Inflammatory macrophage (primary cell): ENCODE measurements at places on chromosomes 16 and 17.

DNA sequence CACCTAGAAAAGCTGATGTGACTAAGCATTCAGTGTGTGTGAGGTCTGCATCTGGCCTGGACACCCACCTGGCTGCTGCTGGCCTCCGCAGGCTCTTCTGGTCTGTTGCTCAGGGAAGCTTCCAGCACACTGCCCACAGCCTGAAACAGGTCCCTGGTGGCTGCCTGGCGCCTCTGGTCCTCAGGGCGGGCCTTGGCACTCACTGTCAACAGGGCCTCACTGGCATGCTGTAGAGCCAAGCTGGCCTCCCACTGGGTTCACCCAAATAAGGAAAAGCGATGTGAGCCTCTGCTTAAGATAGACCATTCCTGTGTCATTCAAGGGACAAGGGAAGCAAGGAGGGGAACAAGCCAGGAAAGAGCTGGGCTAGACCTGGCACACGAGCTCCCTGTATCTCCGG, 70.6 kb upstream of the BCO1 start:
- DNase-seq, result no peak

DNA sequence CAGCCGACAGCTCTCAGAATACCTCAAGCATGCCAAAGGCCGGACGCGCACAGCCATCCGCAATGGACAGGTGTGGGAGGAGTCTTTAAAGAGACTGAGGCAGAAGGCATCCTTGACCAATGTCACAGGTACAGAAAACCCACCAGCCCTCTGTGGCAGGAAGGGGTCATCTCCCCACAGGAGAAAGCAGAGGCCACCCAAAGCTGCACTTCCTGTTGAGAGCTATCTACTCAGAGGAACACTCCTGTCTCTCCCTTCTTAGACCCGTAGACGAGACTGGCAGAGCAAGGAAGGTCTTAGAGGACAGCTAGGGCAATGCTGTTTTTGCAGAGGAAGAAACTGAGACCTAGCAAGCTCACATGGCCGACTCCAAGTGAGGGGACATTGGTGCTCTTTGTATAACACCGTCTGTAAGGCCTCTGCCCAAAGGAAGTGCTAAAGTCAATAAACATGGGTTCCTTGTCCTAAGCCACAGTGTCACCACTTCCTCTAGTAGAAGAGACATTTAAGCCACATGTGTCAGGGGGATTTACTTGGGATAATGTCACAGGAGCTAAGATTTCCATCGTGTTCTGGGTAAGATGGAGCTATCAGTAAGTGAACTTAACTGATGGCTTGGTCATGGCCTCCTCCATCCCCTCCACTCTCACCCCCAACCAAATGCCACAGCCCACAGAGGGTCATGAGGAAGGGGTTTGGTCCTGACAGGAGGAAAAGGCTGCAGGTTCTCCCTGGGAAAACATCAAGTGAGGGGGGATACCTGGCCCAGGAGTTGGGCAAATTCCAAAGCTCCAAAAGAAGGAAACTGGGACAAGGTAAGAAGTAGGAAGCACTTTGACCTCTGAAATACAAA, 9.4 kb downstream of the LPO start:
- peak; percentile 32 for DNase-seq

- DNase-seq, result no peak
Measured at GRCh38 chr16:71482569-71482968, 6.6 kb downstream of the ZNF19 start.

DNA sequence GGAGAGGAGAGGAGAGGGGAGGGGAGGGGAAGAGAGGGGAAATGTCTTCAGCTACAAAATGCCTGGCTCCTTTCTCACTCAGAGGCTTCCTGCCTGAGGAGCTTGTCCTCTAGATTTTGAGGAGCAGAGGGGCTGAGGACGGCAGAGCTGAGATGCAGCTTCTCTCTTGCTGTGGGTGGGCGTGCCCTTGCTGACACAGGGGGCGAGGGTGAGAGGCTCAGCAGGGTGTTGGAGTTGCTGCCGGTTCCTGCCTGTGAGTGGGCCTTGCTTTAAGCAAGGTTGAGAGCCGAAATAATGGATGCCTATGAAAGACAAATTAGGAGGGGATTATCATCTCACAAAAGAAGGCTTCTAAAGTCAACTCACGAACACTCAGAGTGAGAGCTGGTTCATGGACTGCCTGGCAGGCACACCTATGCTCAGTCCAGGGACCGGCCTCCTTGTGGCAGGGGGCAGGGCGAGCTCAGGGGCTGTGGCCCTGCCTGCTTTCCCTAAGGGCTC, 215.6 kb downstream of the MSI2 start:
- DNase-seq, result no peak

DNA sequence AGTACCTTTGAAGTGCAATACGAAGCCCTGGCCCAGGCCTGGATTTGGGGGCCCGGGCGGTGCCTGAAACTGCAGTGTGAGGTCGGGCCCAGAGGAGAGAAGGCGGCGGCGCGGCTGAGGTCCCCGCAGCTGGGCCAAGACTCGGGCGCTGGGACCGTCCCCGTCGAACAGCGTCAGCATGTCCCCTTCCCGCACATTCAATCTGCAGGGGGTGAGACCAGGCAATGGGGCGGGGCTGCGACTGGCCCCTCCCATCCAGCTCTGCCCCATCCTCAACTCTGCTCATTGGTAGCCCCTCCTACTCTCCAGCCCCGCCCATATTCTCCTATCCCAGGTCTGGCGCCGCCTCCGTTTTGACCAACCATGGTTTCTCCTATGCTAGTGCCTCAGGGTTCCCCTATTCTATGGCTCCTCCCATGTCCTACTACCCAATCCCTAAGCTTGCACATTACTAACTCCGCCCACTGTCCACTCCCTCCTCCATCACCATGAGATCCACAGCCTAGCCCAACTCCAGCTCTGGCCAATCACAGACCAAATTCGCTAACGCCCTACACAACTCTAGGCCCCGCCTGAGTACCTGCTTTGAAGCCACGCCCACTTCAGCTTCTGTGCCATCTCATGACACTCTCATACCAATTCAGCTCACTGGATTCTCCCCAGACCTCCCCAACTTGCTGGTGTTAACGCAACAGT, 14.4 kb upstream of the CDIPT start:
- peak; percentile 77 for DNase-seq

- DNase-seq, result peak; percentile 98
Measured at GRCh38 chr17:1736348-1737281, 6.1 kb upstream of the SERPINF2 start.

DNA sequence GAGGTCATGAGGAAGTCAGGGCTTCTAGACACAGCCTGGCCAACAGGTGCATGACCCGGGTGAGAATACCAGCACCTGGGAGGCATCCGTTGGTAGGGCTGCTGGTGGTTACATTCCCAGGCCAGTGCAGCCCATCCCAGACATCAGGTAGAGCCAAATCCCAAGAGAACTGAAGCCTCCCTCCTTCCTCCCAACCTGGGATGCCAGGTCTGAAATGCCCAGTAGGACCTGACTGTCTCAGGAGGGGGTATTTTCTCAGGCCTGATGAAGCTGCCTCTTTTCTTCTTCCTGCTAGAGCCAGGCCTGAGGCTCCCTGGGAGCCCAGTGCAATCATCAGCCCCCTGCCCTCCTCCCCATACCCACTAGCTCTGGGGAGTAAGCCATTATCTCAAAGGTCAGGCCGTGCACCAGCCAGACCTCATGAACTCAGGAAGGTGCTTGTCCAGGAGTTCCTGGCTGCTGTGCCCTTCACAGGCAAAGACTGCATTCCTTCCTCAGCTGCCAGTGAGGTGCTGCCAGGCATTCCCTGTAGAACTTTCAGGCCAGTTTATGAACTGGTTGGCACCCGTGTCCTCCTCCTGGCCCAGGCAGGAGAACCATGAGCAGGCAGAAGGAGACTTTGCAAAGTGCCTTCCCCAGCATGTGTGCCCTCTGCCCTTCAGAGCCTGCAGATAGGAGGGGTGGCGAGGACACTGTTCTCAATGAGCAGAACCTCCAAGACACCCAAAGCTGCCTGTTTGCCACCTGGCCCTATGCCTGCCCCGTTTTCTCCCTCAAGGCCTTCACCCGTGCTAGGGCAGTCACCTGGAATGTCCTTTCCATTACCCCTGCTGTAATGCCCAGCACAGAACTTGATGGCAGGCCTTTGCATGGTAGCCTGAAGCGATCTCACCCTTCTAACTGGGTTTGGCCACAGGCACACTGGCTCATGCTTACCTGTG, 7.6 kb downstream of the TBX2 start:
- DNase-seq, result no peak

GRCh38 chr17:77875881-77876509, 82.5 kb upstream of the TNRC6C start:
- peak; percentile 4 for DNase-seq

- DNase-seq, result no peak
Measured at GRCh38 chr17:45956090-45956489, 43.0 kb upstream of the STH start.

DNA sequence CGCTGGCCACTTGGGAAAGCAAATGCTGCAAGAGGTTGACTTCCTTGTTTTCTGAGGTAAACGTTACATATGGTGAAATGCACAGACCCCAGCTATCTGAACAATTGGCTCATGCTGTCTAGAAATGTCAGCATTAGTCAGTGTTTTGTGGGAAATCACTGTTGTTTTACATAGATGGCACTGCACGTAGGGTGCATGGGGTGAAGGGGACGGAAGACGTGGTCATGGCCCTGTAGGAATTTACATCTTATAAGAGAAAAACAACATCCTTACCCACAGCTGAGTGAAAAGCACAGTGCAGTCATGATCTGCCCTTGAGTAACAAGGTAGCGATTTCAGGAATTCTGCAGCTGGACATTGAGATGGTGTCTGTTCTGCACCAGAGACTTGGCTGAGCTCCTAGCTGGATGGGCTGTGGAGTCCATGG, 15.2 kb downstream of the RPTOR start:
- no peak for DNase-seq

- DNase-seq, result no peak
Measured at GRCh38 chr17:18166894-18167293, 16.7 kb upstream of the ALKBH5 start.

GRCh38 chr16:80105160-80105559, 435.6 kb upstream of the DYNLRB2 start:
- no peak for DNase-seq
